Kidney (tissue), 22 donors: ENCODE measurements at places on chromosomes 5 and 9. TPM values are rescaled to one million over a fixed set of nuclear protein-coding genes. Genes with fewer than 3 reads are reported as not detected.

Gene WNK2
- 4.8 TPM for total RNA-seq

DNA sequence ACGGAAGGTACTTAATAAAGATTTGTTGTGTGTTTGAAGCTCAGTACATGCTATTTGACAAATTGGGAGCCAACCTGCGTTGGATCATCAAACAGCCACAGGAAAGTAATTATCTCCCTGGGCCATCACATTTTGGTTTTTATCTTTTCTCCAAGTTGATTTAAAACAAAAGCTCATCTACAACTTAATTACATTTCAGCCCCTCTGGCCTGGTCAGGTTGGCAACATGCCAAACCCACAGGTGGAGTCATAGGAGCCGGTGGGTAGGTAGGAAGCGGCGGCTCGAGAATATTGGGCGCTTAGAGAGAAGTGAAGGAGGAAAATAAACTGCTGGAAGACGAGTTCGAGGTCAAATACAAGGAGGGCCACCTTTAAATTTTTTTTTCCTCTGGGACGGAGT is 64.9 kb upstream of the FANCC start:
- H3K27ac ChIP-seq, result no peak overlapping the region
- no peak overlapping the region for H3K4me3 ChIP-seq
- no peak for DNase-seq
- H3K27me3 ChIP-seq, result no peaks in the 10 kb centered on the region
- no peaks in the 10 kb centered on the region for H3K36me3 ChIP-seq

- H3K4me1 ChIP-seq, result peaks cover 4% of the 10 kb centered on the region
- H3K27ac ChIP-seq, result no peak overlapping the region
- no peaks in the 10 kb centered on the region for H3K36me3 ChIP-seq
- H3K4me3 ChIP-seq, result no peak overlapping the region
Observed at GRCh38 chr9:38306899-38307298, 85.6 kb upstream of the ALDH1B1 start.

DNA sequence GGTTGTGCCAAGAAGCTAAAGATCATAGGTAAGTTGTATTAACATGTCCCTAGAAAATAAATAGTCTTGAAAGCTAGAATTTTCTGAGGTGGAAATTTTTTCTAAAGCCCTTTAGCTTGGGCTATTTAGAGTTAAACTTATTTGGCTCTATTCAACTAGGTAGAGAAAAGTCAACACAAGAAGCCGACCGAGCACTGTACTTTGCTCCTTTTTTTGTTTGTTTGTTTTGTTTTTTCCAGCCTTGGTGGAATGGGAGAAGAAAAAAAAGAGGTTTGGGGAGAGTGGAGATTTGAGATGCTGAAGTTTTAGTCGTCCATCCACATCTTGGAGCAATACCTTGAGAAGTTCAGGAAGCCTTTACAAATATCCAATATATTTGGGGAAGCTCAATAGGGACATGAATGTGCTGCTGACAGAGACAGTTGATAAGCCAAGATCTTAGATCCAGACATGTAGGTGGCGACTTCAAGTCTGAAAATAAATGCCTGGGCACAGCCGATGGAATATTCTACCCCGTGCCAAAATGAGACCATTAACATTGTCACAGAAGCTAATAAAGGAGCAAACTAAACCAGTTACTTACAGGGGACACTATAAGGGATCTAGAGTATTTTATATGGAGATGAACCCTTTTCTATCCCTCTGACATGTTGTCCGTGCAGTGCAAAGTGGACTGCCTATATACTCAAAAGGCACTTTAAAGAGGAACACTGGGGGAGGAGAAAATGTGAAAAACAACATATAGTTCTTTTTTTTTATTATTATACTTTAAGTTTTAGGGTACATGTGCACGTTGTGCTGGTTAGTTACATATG is 466.1 kb downstream of the PTPRD start:
- no peak overlapping the region for H3K4me3 ChIP-seq
- no peaks in the 10 kb centered on the region for H3K27me3 ChIP-seq
- DNase-seq, result no peak
- no peaks in the 10 kb centered on the region for H3K4me1 ChIP-seq

DNA sequence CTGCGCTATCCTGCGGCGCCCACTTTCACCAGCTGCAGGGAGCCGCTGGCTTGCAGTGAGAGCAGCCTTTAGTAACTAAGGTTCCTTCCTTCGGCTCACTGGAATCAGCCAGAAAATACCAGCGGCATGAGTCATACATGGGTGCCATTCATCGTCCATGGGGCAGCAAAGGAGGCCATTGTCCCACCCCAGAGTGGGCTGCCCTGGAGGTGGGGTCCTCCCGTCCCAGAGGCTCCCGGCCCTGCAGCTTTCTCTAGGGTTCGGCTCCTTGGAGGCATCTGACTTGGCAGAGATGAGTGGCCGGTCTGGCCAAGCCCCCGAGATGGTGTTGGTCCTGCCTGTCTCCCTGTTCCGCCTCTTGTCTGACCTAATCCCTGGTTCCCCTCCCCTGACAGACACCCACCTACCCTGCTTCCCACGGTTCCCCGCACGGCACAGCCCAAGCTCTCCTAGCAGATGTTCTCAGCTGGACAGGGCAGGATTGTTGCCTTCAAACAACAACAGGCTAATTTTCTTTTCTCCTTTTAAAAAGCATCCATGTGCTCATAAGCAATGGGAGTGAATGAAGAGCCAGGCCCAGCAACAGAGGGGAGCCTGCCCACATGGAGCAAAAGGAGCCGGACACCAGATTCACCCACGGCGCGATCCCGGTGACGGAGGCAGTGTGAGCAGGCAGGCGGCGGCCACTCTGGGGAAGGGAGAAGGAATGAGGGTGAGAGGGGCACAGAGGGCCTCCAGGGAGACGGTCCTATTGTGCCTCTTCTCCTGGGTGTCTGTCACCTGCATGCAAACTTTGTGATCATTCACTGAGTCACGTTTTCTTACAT is 97.0 kb upstream of the COL5A1 start:
- no peaks in the 10 kb centered on the region for H3K27me3 ChIP-seq
- no peak overlapping the region for H3K27ac ChIP-seq
- DNase-seq, result peak; percentile 83
- no peak overlapping the region for H3K4me3 ChIP-seq
- no peaks in the 10 kb centered on the region for H3K4me1 ChIP-seq
- no peaks in the 10 kb centered on the region for H3K36me3 ChIP-seq

DNA sequence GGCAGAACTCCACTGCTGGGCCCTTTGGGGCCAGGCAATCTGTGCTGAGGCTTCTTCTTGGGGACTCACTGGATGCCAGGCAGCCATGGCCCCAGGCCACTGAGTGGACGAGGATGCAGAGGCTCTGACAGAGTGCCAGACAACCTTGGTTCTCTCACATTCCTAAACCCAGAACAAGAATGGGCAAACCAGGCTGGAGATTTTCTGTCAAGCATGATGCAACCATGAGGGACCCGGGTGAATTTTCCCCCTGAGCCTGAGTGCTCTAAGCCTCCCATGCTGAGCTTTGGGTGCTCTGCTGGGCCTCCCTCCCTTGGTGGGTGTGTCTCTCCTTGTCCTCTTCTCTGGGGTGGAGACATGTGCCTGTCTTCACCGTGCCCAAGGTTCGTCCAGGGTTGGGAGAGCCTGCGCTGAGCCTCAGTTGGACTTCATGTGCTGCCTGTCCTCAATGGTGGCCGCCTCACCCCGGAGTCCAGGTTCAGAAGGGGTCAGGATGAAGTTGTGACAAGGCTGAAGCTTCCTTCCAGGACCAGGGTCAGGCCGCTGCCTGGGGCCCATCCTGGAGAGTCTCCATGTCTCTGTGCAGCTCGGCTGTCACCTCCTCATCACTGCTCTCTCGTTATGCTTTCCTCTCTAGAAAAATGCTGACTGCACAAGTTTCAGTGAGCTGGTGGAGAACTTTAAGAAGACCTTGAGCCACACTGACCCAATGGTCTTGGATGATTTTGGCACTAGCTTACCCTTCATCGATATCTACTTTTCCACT is 24.1 kb downstream of the PITX1 start:
- H3K27ac ChIP-seq, result no peak overlapping the region
- H3K4me1 ChIP-seq, result no peaks in the 10 kb centered on the region
- DNase-seq, result no peak
- H3K27me3 ChIP-seq, result no peaks in the 10 kb centered on the region
